ENCODE measurements at places on chromosomes 3 and 15.

- no peak for DNase-seq
Observed at GRCh38 chr3:31680072-31680870, 147.5 kb downstream of the STT3B start.

DNA sequence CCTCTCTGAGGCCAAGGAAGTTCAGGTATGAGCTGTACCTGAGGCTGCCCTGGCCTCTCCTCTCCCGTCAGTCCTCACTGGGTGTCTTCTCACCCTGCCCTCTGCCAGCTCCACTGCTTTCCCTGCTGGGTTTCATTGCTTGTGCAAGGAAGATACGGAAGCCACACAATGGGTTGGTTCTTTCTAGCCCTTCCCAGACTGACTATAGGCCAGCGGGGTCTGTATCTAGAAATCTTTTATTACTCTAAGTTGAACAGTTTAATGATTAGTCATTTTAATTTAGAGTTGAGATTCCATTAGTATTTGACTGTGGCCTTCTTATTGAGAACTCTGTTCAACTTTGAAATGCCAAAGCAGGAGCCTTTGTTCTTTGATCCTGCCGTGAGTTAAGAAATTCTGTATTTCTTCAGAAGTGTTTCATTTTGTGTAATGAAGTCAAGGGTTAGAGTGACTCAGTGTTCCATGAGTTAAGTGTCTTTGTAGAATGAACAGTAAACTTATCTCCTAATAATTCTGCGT, 16.2 kb downstream of the C3orf62 start:
- no peak for DNase-seq

GRCh38 chr3:149122721-149123578, 6.5 kb upstream of the HPS3 start:
- no peak for DNase-seq

DNA sequence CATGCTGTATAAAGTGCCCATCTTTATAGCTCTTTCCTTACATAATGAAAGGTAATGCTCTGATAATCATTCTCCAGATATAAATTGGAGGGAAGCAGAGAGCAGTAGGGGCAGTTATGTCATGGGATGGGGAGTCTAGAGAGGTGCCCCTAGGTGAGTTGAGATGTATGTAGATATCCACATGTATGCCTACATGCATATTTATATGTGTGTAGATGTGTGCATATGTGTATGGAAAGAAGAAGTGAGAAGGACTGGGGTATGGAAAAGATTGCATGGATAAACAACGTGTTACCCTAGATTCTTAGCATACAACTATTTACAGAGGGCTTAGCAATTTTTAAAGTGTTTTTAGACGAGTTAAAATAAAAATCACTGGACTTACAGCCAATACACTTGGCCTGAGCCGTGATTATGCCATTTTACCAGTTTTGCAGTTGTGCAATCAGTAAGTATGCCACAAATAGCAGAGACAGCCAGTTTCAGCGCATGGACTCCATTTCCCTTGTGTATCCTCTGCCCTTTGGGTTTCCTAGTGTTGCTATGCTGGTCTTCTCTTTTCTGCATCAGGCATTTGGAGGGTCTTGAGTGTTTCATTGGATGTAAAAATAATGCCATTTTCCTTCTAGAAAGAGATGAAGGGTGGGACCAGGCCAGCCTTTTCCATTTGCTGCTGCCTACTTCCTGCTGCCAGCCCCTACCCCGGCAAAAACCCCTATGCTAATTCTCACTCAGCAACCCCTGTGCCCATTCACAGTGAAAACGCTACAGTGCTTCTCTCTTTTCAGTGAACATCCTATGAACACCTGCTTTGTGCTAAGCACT, 199.4 kb upstream of the NR2E3 start:
- DNase-seq = no peak

DNA sequence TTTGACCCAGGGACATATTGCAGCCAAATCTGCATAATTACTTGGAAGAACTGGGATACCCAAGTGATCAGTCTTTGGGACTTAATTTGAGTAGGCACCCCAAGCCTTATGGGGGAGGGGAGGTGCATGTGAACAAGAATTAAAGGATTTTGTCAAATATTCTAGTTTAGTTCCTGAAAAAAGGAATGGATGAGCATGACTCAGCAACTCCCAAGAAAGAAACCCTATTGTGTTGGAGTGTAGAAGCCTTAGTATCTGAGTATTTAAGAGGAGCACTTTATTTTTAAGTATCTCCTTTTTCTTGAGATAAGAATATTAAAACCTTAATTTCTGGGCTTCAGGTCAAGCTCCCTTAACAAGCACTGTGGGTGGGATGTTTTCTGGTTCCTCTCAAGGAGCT, 222.4 kb downstream of the CD47 start:
- DNase-seq = no peak

GRCh38 chr3:79724206-79724605, 43.6 kb downstream of the ROBO1 start:
- peak; percentile 44 for DNase-seq

GRCh38 chr3:109278546-109278945, 37.8 kb downstream of the DPPA2 start:
- no peak for DNase-seq

All from HAP-1 (cell line).